ENCODE measurements at places on chromosomes 16 and 17.

GRCh38 chr16:87325423-87325858 is 8.2 kb upstream of the C16orf95 start:
- DNase-seq = no peak

DNA sequence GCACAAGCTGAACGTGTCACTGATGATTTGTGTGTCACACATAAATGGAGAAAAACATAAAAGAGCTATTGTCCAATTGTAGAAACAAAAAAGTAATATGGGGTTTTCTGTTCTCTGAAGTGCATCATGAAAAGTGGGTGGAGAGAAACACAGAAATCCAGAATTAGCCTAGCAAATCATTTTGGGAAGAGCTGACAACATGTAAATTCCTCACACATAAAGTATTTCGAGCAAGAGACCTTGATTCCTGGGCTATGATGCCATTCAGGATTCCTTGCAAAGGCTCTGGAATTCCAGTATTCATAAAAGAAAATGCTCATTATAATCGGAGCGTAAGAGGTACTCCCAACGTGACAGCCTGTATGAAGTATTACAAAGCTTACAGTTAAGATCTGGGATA is 1.1 kb downstream of the DCUN1D3 start:
- no peak for DNase-seq

- no peak for DNase-seq
Observed at GRCh38 chr17:39767147-39767546, 29.4 kb downstream of the GRB7 start.

DNA sequence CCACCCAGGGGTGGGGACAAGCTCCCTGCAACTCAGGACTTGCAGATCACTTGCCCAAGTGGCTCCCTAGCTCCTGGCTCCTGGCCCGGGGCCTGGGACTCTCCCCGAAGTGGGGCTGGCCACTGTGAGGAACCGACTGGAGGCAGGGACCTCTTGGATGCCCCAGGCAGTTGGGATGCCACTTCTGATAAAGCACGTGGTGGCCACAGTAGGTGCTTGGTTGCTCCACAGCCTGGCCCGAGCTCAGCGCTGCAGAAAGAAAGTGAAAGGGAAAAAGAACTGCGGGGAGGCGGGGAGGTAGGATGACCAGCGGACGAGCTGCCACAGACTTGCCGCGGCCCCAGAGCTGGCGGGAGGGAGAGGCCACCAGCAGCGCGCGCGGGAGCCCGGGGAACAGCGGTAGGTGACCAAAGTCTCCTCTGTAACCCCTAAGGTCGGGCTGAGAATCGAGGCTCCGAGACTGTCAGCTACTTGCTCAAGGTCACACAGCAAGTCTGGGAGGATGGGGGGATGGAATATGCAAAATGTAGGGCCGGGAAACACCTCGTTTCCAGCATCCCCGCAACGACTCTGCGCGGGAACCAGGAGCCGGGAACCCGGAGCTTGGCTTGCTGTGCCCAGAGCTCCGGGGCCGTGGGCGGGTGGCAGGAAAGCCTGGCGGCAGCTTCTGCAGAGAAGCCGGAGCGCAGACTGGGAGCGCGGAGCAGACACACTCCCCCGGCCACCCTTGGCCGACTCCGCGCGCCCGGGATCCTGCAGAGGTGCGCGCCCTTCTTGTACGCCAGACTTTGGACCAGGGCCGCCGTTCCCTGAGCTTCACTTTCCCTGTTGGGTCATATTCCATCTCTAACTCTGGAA is 1.9 kb downstream of the CIITA start:
- DNase-seq = no peak

DNA sequence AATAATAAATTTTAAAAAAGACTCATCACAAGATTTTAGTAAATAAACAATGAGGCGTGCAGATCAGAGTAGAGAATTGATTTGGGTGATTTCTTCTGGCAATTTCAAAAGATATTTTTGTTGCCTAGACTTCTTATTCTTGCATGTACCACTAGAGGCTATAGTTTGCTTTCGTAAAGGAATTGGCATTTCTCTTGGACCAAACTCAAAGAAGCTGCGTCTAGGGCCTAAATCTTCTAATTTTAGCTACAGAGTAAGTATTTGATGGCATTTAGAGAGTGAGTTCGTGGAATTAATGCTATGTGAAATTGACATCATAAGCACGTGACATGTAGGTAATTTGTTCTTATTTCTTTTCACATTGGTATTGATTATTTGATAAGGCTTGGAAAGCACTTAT is 24.4 kb upstream of the ABCC11 start:
- DNase-seq = no peak

All from GM12891 (cell line).